GM18507 (cell line): ENCODE measurements at places on chromosomes 11 and 22.

DNA sequence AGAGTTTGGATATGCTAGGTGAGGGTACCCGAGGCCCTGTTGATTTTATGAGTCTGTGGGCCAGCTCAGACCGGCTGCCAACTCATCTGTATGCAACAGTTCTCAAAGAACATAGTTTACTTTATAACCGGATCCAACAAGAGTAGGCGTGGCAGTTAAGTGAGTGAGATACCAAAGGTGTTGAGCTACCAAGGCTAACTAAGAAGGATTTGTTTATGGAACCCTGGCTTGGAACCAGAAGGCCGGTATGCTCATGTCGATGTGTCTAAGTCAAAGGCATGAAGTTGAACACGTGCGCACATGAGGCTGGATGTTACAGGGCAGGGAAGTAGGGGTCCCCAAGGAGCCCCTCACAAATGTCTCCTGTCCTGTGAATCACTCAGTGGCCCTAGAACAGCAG lies at the start of gene KCNJ1:
KCNJ1 (minus strand) TSS at position 20 of the 400 bp plus-strand sequence. CDS start 27,053 bp downstream, outside the sequence.
- no peak for DNase-seq

DNA sequence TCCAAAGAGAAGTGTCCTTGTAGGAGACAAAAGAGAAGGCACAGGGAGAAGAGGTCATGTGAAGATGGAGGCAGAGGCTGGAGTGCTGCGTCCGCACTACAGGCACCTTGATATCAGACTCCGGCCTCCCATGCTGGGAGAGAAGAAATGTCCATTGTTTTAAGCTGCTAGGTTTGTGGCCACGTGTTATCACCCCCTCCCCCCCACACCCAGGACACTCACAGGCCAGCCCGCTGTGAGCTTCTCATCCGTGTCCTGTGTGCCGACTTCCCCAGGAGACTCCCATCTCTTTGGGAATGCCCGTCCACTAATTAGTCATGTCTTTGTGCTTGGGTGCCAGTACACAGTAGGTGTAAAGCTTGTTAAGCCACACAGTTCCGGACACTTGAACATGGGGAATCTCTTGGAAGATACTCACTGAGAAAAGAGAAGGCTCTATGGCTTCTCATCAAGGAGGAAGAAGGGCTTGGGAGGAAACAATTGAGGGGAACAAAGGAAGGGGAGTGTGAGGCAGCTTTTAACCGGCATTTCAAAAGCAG lies 1234.7 kb downstream of the TBC1D22A start:
- no peak for DNase-seq

- DNase-seq: no peak
These were observed 130.1 kb downstream of the TRPC6 start for GRCh38 chr11:101453682-101454081.

DNA sequence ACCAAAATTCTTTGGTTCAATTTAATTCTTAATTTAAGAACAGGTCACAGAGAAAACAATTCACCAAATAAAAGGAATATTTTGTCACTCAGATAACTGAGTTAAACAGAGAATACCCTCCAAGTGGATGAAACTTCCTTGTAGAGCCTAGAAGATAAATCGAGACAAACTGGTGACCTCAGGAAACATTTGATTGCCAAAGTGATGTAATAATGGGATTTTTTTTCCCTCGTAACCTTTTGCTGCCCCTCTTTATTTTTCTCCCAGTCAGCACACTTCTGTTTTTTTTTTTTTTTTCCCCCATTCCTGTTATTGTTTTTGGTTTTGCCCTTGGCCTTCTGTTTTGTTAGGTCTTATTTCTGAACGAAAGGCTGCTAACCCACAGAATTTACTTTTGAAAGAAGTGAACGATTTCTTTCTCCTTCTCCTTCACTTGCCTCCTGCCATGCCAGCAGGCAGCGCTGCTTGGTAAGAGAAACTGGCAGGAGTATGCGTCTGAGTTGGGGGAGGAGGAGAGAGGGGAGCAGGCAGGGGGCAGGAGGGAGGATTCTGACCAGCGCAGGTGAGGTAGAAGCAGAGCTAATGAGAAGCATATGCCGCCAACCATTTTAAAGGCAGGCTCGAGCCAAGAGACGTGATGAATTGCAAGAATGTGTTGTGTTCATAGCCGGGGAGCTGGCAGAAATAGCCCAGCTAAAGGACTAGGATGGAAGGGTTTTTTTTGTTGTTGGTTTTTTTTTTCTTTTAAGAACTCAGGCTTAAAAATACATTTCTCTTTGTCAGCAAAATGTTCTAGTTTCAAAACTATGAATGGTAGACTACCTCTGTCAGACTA lies 121.9 kb upstream of the MTMR2 start:
- no peak for DNase-seq

DNA sequence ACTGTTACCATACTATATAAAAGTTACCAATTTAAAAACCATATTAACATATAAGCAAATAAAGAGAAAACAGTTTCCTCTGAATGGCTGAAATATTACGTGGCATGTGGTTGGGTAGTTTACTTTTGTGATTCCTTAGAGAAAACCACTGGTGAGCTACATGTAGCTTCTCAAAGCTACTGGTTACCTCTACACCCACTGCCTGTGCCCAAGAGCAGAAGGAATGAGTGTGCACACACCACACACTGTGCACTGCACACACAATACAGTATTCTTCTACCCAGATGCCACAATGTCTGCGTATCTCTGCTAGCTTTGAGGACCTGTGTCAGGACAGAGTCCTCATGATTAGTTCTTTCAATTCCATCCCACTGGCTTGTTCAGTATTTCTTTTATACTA lies 25.5 kb upstream of the YPEL1 start:
- no peak for DNase-seq
